ENCODE measurements at places on chromosomes 1 and 21.
A peak's percentile ranks its signal among the peaks of the same experiment; 100 is the strongest.

DNA sequence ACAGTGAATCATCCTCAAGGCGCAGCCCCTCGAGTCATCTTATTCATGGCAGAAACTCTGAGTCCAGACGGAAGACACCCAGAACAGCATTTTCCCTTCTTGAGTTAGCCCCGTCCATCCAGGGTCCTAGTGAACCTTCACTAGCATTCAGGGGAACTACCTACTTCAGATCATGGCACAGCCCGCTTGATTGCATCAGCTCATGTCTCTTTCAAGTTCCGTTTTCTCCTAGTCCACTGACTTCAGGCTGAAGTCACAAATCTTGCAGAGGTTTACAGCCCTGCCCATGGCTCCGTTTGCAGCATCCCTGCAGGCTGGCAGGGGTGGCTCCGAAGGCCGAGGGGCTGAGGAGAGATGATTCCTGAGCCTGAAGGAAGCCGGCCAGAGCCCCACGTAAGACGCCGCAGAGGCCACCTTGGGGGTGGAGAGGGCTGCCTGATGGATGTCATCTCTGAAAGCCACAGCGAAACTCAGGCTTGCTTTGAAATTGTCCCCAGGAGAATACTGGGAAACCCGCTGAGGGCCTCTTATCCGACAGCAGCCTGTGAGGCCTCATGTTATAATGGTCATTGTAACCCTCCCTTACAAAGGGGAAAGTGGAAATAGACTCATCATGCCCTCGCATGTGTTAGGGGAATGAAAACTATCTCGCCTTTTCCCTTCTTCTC lies 310.2 kb upstream of the AJAP1 start:
- no peak for DNase-seq

GRCh38 chr1:218064426-218064825 lies 220.7 kb upstream of the RRP15 start:
- DNase-seq = no peak

GRCh38 chr1:101371259-101371658 lies 134.4 kb downstream of the S1PR1 start:
- no peak for DNase-seq

- DNase-seq = no peak
Measured at GRCh38 chr1:108533351-108534083, 26.4 kb upstream of the EEIG2 start.

GRCh38 chr1:243667133-243667532 lies 182.9 kb downstream of the AKT3 start:
- no peak for DNase-seq

GRCh38 chr1:156281693-156282478 lies 739 bp downstream of the SMG5 start:
- DNase-seq = peak; percentile 86

- peak; percentile 56 for DNase-seq
Measured at GRCh38 chr1:17276568-17276967, 27.7 kb downstream of the PADI3 start.

- no peak for DNase-seq
Measured at GRCh38 chr1:53653200-53653575, 85.8 kb downstream of the GLIS1 start.

- no peak for DNase-seq
Measured at GRCh38 chr1:186897008-186897407, 68.3 kb downstream of the PLA2G4A start.

DNA sequence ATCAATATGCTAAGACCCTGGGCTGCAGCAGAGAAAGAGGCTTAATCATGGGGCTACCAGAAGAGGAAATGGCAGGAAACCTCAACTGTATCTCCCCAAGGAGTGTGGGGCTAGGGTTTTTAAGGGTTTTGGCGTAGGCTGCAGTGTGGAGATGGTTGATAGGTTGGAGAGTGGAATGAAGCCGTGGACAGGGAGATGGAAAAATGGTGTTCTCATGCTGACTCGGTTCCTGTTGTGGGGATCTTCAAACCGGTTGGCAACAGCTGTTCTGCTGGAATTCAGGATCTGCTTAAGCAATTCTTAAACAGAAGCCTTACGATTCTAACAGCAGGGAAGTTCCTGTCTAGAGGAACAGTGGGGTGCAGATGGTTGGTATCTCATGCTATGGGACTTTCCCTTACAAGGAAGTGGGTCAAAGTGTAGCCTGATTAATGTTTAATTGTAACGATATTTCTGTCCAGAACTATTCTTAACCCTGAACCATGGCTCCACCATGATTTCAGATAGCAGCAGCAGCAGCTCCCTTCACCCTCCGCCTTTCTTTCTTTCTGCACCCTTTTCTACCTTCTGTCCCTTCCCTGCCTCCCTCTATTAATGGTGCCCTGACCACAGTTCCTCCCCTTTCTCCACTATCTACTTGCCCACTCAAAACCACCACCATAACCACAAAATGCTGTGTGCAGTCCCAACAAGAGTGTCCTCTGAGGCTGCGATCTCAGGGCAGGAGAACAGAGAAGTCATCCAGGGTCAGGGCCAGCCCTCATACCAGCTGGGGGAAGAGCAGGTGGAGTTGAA lies 30.8 kb downstream of the RSPH1 start:
- peak; percentile 58 for DNase-seq

DNA sequence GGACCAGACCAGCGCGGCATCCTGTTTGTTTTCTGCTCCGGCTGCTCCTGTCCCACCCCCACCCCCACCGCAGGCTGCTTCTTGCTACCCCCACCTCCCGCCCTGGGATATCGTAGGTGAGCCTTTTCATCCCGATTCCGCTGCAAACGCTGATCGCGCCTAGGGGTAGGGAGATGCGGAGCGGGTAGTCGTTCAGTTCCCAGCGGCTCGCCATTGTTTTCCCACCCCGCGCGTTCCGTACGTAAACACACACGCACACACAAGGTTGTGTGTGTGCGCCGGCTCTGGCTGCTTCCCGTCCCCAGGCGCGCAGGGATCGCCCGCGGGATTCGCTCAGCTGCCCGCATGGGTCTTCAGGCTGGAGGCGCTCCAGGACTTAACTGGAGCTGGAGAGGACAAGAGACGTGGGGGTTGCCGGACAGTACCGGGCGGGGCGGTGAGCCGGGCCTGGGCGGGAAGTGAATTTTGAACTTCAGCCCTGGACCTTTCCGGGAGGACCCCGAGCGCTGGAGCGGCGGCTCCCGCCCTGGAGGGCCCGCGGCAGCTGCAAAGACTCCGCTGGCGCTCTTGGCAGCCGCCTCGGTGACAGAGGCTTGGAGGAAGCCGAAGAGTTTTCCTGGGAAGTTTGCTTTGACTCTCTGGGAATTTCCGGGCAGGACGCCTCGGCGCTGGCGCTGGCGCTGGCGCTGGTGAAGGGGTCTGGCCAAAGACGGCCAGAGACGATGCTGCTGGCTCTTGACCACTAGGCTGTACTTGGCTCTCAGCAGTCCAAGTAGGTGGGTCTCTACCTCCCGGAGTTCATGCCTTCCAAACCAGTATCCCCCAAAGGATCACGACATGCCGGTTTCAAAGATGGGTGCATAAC lies 1.6 kb downstream of the SOX13 start:
- peak; percentile 22 for DNase-seq

Measured in inflammatory macrophage (primary cell).